ENCODE measurements at places on chromosomes 5 and 9.

DNA sequence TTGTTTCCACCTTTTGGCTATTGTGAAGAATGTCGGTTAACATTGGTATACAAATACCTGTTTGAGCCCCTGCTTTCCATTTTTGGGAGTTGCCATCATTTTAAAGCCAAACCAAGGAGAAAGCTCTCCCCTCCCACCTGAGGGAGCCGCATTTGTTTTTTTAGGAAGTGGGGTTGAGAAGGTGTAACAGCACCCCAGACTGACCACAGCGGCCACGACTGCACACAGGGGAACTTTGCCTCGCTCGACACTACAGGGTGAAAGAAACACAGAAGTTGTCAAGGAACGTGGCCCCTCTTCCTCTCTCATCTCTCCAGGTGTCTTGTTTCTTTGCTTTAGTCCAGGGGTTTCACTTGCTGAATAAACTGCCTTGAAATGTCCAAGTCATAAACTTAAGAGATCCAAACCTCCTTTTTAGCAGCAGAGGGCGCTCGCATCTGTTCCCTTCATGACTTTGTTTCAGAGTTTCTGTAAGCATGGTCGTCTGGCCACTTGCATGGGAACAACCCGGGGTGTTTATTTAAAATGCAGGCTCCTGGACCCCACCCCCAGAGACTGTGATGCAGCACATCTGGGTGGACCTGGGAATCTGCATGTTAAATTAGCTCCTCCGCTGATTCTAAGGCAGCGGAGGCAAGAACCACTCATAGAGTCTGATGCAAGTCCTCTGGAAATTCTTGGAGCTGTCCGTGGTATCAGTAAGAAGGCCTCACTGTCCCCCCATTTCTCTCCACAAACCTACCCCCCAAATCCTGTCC, 2.1 kb upstream of the TTLL11 start:
- DNase-seq = peak; percentile 41

DNA sequence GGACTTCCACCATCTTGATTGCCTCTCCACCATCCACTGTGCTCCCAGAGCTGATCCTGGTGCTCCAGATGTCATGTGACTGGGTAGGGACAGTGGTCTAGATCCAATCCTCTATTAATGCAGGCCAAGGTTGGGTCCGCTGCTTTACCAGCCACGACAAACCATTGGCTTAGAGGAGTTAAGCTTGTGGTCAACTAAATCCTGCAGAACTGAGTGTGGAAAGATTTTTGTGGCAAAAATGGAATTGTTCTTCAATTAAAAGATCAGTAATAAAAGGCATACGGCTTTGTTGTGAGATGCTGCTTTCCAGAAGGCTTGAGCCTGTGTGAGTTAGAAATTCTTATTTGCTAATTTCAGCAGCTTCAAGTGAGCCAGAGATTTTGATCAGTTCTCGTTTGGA, 30.7 kb downstream of the SLC1A3 start:
- no peak for DNase-seq

- DNase-seq = no peak
These were observed 61.9 kb upstream of the ADAMTS16 start for GRCh38 chr5:5078009-5078897.

DNA sequence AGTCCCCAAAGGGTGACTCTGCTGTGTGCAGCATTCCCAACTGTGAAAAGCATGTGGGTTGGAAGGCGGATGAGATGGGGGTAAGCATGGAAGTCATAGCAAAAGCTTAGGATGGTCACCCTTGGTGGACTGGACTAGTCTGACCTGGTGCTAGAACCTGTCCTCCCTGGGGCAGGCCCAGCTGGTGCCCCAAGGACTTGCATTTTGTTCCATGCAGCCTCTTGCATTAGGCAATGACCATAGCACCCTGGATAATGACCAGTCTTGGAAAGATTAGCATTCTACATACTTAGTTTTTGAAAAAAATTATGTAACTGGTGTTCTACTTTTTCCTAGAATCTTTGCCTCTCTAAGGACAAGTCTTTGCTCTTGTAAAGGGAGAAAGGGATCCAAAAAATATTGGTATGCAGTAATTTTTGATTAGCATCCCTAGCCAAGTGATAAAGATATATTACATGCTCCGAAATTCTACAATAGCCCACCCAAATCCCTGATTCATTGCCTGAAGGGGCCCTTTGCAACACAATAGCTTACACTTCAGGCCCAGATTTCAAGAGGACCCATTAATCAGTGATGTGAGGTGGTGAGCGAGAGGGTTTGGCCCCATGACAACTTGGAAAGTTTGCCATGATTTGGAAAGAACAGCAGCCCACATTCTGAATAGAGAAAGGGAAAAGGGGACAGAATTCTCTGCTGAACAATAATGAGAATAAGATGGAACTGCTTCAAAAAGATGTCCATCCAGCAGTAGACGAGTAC, 93.3 kb upstream of the CD180 start:
- no peak for DNase-seq

DNA sequence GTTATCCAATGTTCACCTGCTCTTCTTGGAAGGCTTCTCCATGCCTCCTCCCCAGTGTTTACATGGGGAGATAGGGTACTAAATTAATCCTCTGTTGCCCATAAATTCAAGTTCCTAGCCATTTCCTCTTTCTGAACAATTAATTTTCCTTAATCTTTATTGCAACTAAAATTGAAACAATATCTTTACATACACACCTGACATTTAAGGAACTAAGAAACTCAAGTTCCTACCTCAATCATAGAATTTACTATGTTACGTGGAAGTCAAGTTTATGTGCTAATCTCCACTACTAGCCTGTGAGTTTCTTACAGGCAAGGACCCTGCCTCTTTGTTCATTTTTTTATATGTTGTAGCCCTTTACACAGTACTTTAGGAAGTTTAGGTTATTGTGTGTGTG, 10.1 kb upstream of the ADRB2 start:
- no peak for DNase-seq

- DNase-seq = no peak
These were observed 30.9 kb upstream of the PPP1R26 start for GRCh38 chr9:135448663-135449100.

GRCh38 chr9:26033336-26033735, 355.1 kb upstream of the TUSC1 start:
- DNase-seq = no peak

DNA sequence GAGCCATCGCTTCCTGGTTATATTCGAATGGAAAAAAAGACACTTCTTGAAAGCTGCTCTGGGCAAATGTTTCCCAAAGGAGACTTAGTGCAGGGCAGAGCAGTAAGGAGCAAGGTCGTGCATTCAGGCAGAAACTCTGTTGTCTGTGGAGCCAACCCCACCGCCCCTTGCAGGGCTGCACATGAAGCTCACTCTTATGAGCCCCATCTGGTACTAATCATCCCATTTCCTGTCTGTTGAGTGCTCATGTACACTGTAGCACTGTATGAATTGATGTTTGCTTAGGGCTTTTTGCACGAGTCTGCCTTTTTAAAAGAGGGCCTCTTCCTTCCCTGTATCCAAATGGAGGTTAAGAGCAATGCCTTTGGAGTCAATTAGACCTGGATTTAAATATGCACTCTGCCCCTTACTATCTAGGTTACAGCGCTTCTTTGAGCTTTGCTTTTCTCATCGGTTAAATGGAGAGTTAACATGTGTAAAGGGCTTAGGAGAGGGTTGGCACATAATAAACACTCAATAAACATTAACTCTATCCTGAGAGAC, 25.4 kb downstream of the HMHB1 start:
- DNase-seq = no peak

DNA sequence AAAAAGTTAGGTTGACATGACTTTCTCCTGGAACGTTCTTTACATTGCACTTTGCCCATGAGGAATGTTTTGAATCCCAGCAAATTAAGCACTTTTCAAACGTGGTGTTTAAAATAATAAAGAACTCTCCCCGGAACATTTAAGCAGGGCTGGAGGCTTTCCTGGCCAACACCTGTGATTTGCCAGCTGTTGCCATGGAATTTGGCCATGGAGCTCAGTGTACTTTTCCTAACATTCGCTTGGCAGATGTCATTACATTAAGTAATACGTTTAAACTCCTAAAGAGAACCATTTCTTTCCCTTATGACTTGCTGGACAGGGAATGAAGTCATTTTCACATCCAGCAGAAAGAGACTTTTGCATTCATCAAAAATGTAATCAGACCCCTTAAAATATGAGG, 146.1 kb downstream of the GAS1 start:
- DNase-seq = no peak

- peak; percentile 76 for DNase-seq
These were observed 81.7 kb upstream of the ZBTB43 start for GRCh38 chr9:126722922-126723806.

GRCh38 chr5:144125163-144125726, 45.2 kb downstream of the YIPF5 start:
- DNase-seq = no peak

DNA sequence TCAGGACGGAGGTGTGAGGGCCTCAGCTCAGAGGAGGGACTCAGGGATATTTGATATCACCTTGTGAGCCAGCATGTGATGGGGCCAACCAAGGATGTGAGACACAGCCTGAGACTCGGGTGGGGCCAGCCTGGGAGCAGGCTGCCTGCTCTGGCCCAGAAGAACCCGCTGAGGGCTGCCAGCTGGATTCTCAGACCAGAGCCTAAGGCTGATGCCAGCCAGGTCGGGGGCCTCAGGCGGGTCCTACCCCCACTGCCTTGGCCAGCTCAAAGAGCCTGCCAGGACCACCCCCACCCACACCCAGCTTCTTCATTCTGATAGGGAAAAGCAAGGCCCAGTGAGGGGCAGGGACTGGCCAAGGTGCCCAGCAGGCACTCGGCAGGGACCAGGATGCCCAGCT, 20.3 kb upstream of the DUSP1 start:
- DNase-seq = no peak

DNA sequence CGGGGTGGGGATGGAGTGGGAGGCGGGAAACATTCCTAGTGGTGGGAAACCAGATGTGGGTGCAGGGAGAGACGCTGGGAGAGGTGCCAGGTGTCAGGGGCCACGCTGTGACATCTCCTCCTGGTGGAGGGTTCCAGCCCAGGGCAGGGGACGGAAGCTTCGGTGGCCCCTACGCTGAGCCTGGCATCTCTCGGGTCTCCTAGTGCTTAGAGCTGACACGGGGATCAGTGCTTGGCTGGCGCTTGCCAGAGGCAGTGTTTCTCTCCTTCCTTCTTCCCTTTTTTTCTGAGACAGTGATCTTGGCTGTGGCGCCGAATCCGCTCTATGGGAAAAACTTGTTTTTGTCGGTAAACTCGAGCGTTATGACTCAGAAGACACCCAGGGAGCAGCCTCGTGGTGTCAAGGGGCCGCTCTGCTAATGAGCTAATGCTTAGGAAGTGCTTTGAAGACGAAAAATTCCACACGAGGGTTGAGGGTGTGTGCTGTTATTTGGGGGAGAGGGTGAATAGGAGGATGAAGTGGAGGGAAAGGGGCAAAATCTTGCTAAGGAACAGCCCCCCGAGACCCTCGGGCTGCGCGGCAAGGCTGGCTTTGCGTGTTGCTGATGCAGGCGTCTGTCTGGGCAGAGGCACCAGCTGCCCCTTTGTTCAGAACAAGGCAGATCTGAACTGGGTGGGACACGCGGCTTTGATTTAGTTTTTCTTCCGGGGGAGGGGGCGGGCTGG, 20.4 kb upstream of the IER5L start:
- no peak for DNase-seq

DNA sequence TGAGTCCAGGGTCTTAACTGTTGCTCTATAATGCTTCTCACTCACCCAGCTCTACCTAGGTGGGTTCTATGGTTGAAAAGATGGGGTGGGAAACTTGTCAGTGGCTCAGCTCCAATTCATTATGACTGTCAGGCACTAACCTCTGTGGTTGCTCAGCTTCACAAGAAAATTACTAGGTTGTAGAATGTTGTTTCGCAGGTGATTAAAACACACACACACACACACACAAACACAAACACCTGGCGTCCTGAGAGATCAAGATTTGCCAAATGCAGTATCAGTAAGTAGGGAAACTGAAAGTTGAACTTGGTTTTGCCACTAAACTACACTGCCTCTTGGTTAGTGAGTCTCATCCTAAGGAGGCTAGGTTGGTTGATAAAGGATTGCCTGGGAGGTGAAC, 2.8 kb downstream of the MCCC2 start:
- no peak for DNase-seq

GRCh38 chr9:79572608-79573411, 1.0 kb downstream of the TLE4 start:
- peak; percentile 56 for DNase-seq

DNA sequence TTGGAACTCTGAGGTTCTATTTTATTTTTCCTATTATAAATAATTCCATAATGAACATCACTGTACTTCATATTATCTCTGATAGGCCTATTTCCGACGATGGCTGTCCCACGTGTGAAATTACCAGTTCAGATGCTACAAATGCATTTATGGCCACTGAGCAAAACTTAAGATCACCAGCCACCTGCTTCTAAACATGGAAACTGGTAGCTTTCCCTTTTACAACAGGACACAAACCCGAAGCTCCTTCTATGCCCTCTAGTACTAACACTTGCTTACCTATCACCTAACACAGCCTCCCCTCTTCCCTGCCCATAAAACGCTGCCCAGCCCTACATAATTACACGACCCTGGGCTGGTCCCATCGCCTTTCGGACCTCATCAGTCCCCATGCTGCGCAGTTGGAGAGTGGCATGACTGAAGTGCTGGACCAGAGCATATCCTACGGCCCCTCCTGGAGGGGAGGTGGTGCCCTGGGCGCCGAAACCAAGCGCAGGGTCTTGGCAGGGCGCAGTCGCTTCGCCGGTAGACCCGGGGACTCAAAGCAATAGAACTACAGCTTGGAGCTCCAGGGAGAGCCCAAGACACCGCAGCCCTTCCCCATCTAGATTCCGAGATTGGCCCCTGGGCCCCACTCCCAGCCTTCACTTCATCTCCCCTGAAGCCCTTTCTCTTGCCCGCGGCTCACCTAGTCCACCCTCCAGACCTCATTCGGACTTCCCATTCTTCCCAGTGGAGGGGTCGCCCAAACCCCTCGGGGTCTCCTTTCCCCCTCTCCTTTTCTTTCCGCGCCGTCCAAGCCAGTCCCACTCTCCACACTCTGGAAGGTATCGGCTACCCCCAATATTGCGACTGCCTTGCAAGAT, 1.0 kb upstream of the SAP30L start:
- DNase-seq = peak; percentile 8

DNA sequence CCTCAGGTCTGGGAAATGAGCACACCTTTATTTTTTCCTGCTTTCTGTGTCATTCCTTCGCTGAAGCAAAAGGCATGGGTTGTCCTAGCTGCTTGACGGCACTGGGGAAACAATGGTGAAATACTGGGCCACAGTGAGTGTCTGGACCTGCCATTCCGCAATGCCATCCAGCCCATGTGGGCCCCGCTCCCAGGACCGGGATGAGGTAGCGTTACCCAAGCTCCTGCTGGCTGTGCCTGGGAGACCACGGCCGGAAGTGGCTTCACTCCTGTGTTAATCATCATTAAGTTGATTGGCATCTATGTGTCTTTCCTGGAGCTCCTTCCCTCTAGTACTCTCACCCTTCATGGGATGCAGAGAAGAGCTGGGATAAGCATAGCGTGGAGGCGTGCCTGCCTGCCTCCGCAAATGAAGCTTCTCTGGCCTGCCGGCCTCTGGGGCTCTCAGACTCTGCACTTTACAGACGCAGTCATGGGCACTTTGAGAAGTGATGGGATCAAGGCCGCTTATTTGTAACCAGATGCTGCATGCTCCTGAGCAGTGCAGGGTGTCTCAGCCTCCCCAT, 16.5 kb upstream of the SMIM32 start:
- DNase-seq = no peak

- no peak for DNase-seq
These were observed 51.9 kb downstream of the NIPAL4 start for GRCh38 chr5:157511651-157512644.
